AML-193 (cell line): ENCODE measurements at places on chromosomes 4 and X.
A peak's percentile ranks its signal among the peaks of the same experiment; 100 is the strongest.

- no peak for DNase-seq
Observed at GRCh38 chrX:27740933-27741332, 66.9 kb upstream of the MAGEB10 start.

- peak; percentile 73 for DNase-seq
Observed at GRCh38 chr4:25180524-25181131, 20.4 kb upstream of the SEPSECS start.

DNA sequence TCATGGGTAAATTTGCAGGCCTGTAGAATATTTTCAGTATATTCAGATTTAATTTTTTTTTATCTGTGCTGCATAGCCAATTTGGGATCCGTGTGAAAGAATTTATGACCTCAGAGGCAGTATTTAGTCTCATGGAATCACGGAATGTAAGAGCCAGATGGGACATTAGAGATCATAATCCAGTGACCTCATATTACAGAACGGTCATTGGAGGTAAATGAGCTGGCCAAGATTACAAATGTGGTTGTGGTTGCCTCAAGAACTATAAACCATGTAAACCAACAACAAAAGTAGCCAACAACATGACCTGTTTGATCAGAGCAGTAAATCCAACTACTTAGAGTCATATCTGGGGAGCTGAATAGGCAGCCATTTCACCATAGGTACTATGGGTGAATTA is 71.6 kb downstream of the AMOT start:
- DNase-seq, result no peak

DNA sequence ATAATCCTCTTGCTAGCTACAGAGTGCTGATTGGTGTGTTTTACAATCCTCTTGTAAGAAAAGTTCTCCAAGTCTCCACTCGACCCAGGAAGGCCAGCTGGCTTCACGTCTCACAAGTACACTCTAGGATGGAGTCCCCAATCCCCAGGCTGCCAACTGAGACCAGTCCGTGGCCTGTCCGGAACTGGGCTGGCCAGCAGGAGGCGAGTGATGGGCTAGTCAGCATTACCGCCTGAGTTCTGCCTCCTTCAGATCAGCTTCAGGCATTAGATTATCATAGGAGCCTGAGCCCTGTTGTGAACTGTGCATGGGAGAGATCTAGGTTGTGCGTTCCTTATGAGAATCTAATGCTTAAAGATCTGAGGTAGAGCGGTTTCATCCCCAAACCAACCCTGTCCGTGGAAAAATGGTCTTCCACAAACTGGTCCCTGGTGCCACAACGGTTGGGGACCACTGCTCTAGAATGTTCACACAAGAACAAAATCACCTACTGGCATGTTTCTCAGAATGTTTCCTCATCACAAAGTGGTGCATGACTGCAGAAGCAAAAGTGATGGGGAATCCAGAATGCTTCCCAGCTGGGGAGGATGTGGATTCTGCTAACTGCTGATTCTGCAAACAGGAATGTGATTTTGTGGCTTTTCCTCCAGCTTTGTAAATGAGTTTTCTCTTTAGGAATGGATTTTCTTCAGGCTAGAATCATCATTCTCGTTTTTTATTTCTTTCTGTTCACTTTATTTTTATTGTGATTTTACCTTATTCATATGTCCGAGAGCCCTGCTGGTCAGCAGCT is 40.9 kb downstream of the SEPTIN11 start:
- DNase-seq, result no peak

DNA sequence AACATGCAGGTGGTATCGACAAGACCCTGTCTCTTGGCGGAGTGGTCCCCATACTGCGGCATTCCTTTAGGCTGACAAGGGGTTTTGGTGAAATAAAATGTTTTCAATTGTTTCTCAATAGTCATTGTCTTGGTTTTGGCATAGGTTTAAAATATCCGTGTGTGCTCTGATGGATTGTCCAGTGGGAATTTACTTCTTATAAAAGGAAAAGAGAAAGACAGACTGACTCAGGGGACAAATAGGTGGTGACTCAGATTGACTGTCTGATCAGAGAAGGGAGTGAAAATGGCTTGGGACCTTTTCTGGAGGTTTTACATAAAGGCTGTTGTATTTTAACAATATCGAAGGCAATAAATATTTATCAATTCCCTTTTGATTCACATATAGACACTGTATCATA is 129.8 kb downstream of the SORBS2 start:
- DNase-seq, result no peak

GRCh38 chr4:110676241-110676640 is 53.4 kb upstream of the PITX2 start:
- DNase-seq, result no peak

- no peak for DNase-seq
Observed at GRCh38 chrX:2848871-2849301, 20.2 kb downstream of the GYG2 start.

DNA sequence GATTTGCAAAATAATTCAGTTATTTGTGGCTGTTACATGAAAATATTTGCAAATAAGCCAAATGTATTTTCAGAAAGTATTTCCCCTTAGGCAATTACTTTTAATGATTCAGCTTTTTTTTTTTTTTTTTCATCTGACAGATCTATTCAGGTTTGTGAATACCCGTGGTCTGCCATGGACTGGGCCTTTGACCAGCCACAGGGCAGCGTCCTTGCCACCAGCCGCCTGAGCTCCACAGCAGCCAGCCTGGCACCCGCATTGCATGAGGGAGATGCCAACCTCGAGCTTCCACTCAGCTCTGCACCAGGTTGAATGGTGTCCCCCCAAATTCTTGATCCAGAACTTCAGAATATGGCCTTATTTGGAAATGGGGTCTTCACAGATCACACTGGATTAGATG is 14.7 kb downstream of the TMEM271 start:
- no peak for DNase-seq

GRCh38 chrX:135535077-135535940 is 14.8 kb downstream of the INTS6L start:
- no peak for DNase-seq

GRCh38 chrX:154046940-154047610 is 27.4 kb upstream of the IRAK1 start:
- DNase-seq, result no peak

- DNase-seq, result no peak
Observed at GRCh38 chr4:5711479-5712184, 631 bp downstream of the EVC start.

DNA sequence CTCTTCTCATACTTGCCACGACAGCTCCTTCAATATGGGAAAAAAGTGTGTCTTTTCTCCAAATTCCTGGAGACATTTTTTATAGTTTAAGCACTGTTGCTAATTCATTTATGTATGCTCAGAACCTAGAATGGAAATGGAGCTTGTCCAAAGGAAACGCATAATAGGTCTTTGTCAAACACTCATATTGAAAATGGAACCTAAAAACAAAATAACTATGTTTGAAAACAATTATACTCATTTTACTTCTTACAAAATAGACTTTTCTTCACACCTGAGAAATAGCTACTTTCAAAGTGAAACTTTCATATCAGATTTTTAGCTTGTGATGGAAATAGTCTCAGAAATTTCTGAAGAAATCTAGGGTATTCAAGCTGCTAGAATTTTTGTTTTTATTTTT is 529.7 kb upstream of the BOD1L1 start:
- no peak for DNase-seq

DNA sequence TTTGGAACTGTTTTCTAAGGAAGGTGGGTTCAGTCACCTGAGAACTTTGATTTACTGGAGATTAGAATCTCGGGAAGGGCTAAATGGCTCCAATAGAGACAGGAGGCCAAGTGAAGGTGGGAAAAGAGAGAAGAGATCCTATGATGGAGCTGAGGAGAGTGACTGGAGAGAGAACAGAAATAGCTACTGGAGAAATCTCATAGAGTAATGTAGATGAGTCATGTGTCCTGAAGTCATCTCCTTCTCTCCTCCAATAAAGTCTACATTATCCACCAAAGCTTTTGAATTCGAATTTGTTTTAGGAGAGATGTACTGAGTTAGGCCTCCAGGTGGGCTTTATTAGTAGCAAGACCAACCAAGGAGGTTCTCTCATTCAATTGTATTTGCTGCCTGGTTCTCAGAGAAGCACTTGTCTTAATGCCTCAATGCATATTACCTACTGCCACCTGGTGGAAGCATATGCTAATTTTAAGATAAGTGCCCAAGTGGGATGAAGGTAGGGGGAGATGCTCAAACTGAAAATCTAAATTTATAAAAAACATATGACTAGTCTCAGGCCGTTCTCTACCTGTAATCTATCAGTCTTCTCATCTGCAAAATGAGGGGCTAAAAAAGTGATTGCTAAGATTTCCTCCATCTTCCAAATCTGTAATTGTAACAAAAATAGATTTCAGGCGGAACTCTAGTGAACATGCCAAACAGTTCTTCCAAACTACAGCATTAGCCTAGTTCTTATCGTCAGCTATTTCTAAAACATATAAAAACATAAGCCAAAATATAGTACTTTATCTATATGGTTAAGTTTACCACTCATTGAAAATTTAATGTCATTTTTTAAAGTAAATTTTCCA is 24.4 kb downstream of the TXK start:
- peak; percentile 20 for DNase-seq

GRCh38 chrX:53362449-53362848 is 60.0 kb downstream of the SMC1A start:
- peak; percentile 38 for DNase-seq

DNA sequence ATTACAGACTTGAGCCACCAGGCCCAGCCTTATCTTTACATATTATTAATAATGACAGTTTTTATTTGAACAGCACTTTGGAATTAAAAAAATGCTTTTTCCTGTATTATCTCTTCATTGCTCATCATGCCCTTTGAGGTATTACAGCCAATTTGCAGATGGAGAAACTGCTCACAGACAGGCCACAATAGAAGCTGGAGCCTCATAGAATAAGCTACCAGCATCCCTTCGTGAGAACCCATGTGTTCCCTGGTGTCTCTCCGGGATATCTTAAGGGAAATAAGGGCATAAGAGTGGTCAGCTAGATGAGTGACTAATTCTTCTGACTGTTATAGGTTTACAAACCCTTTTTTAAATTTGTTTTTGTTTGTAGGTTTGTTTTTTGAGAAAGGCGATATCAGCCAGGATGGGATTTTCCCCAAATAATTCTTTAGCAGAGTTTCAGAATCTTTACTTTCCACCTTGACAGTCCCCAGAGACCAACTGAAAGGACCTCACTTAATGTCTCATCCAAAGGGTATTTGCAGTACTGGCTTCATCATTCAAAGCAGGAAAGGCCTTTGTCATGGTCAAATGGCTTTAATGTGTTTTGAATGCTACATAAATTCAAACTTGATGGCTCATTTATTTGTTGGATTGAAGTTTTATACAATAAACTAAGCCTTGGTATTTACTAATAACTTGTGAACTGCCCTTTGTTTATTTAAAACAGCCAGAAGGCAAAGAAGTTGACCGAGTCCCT is 48.0 kb upstream of the SOD3 start:
- no peak for DNase-seq

DNA sequence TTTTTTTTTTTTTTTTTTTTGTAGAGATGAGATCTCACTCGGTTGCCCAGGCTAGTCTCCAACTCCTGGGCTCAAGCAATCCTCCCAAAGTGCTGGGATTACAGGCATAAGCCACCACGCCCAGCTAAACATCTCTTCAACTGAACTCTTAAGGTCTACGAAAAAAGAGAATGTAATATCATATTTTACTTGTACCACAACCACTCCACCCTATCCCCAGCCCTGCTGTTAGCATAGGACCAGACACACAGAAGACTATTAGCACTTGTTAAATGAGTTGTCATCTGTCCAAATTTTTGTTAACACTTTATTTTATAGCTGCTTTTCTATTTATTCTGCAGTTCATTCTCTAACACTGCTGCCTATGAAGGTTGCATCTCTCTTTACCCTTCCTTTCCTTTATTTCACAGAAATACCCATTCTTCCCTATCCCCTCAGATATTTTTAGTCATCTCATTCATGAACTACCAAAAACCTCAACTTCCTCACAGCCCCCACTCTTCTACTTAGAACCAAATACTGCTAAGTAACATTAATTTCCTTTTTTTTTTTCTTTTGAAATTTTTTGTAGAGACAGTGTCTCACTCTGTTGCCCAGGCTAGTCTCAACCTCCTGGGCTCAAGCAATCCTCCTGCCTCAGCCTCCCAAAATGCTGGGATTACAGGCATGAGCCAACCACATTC is 10.1 kb downstream of the SNX12 start:
- DNase-seq, result peak; percentile 17

DNA sequence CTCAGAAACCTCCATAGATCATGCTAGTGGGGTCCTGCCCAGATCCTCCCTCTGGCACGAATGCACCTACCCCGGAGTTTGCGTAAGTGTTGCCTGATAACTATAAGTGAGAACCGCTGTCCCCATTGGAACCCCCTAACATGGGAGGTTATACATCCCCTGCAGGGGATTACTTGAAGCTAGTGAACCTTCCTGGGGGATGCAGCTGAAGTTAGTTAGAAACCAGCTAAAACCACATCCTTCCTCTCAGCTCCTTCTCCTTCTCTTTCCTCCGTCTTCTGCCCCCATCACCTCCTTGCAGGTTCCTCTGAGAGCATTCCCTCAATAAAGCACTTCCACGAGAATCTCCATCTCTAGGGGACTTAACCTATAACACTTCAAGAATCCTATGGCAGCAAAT is 95.0 kb downstream of the ZNF827 start:
- no peak for DNase-seq

GRCh38 chrX:72258174-72258573 is 18.9 kb downstream of the RPS4X start:
- DNase-seq, result no peak

DNA sequence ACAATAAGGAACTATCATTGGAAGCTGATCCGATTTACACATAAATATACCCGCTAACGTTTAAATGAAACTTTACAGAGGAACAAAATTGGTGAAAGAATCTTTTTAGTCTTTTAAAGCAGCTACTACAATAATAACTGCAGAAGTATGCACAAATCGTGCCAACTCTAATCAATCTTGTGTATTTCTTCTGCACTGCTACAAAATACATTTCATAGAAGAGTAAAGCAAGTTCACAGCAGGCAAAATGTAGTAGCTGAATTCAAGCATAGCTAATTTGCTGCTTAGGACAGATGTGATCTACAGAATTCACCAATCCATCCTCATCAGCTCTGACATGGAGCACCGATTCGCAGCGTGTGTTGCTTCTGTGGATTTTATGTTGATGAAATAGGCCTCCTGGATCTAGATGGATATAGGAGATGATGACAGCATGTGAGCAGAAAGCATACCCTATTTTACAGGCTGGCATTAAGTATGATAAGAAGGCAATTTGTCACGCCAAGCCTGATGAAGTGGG is 367.3 kb upstream of the FGF13 start:
- DNase-seq, result no peak

- DNase-seq, result no peak
Observed at GRCh38 chrX:13418126-13419097, 98.6 kb upstream of the ATXN3L start.

DNA sequence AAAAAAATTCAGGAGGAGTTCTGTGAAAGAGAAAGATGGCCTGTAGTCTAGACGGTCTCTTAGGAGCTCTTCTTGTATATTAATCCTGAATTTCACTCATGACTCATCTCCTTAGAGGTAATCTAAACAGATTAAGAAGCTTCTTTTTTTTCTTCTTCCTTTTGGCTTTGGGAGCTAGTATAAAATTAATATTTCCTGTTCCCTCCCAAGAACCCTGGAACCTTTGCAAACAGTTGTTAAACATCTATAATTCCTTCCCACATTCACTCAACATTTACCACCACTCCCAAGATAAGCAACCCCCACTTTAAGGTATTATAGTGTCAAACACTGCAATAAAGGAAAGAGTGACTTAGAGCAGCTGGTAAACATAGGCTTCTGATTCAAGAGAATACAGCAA is 146.4 kb upstream of the EDNRA start:
- DNase-seq, result no peak

- peak; percentile 69 for DNase-seq
Observed at GRCh38 chr4:89469930-89470375, 162.4 kb upstream of the GPRIN3 start.

- no peak for DNase-seq
Observed at GRCh38 chr4:10158333-10158942, 41.8 kb upstream of the WDR1 start.

- DNase-seq, result no peak
Observed at GRCh38 chrX:8653956-8654355, 78.0 kb downstream of the ANOS1 start.
